ENCODE measurements at places on chromosomes 4 and X. TPM values are rescaled to one million over a fixed set of nuclear protein-coding genes. Genes with fewer than 3 reads are reported as not detected.

The KLF8 gene
- total RNA-seq: 20.5 TPM

The FUNDC1 gene
- total RNA-seq: 8.4 TPM

The MAGEB17 gene
- total RNA-seq: not detected

The SH3RF1 gene
- 13.8 TPM for total RNA-seq

The CENPVL1 gene
- total RNA-seq: not detected

The CC2D2A gene
- 23.1 TPM for total RNA-seq

The NSG1 gene
- total RNA-seq: 0.57 TPM

The IL21 gene
- not detected for total RNA-seq

The APOOL gene
- total RNA-seq: 36.7 TPM

The ANOS1 gene
- 3.1 TPM for total RNA-seq

The TDO2 gene
- not detected for total RNA-seq

The ARSJ gene
- 11.7 TPM for total RNA-seq

The KCNIP4 gene
- total RNA-seq: 0.60 TPM

The CLDN22 gene
- total RNA-seq: not detected

The MAGED2 gene
- 137 TPM for total RNA-seq

The NXF2 gene
- not detected for total RNA-seq

The IRF2 gene
- 25.1 TPM for total RNA-seq

The GAB1 gene
- 36.0 TPM for total RNA-seq

The C4orf36 gene
- total RNA-seq: 0.93 TPM
